GOT3 (cell line): ENCODE measurements at places on chromosomes 2 and 18.

DNA sequence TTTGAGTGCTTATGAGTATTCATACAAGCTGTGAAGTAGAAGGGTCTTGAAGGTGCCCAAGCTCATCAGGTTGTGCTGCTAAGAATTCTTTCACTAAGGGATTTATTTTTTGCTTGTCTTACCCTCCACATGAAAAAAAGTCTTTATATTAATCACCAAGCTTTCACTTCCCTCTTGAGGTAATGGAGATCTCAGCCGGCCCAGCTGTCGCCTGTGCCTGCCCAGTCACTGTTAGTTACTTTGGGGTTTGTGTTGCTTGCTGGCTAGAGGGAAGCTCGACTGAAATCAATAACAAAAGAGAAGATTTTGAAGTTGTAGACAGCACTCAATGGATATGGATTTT lies 21.9 kb downstream of the MC2R start:
- DNase-seq = no peak

DNA sequence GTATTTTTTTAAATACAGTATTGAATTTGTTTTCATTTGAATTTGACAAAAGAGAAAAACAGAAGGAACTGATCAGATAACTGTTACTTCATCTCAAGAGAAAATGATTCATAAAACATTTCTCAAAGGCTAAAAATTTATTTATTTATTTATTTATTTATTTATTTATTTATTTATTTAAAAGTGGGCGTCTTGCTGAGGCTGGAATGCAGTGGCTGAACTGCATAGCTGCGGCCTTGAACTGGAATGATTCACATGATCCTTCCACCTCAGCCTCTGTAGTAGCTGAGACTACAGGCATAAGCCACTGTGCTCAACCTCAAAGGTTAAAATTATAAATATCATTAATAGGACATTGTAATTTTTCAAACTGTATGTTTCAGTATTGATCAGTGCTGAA lies 4.5 kb upstream of the PUM2 start:
- DNase-seq = no peak

DNA sequence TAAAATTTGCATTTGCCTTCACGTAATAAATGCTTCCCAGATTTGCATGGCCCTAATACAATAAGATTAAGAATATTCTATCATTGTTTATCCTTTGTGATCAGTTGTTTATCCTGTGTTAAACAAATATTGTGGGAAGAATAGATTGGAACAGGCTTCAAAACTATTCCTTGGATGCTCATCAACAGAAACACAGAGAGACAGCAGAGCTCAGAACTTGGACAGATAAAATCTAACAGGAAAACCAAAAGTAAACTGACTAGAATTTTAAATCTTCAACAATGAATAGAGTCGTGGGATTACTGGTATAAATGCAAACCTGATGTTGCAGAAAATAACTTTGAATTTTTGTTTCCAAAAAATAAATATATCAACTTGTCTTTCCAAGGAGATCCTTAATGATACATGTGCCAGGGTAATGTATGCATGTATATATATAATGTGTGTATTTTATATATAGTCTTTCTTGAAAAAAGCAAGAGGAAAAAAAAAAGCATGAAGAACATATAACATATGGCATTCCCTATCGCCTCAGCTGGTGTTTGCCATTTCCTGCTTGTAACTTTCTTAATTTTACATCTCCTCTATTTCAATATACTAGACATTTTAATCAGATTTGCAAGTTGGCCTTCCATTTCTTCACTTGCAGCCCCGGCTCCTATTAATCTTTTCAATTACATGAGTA lies 59.9 kb upstream of the TANK start:
- DNase-seq = no peak

GRCh38 chr2:177816766-177817165 lies 255.8 kb downstream of the PDE11A start:
- no peak for DNase-seq

DNA sequence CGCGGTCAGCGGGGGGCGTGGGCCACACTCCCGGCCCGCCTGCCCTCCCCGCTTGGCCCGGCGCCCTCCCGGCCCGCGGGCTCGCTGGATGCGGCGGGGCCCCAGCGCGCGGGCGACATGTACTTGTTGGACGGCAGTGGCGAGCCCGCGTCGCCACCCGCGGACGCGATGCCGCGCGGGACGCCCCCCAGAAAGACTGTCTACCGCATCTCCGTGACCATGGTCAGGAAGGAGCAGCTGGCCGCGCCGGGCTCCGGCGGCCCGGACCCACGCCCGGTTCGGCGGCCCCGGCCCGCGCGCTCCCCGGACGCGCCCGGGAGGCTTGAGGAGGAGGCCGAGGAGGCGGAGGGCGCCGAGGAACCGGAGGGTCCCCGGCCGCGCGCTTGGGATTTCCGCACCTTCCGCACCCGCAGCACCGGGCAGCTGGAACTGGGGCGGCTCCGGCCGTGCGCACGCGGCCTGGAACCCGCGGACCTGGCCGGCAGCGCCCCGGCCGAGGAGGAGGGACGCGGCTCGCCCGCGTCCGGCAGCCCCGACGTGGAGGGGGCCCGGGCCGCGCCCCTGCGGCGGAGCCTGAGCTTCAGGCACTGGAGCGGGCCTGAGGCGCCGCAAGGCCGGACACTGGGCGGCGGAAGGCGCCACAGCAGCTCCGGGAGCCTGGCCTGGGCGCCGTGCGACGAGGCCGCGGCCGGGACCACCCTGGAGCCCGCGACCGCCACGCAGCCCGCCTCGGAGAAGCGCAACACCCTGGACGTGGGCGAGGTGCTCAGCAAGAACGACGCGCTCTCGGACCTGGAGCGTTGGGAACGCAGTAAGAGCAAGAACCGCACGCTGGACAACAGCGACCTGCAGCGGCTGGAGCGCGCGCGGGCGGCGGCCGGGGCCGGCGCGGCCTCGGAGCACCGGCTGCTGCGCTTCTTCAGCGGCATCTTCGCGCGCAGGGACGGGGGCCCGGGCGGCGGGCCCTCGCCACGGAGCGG lies 176.4 kb downstream of the AGAP1 start:
- DNase-seq = no peak

- no peak for DNase-seq
These were observed 177.6 kb downstream of the ZNF521 start for GRCh38 chr18:25174324-25174723.

DNA sequence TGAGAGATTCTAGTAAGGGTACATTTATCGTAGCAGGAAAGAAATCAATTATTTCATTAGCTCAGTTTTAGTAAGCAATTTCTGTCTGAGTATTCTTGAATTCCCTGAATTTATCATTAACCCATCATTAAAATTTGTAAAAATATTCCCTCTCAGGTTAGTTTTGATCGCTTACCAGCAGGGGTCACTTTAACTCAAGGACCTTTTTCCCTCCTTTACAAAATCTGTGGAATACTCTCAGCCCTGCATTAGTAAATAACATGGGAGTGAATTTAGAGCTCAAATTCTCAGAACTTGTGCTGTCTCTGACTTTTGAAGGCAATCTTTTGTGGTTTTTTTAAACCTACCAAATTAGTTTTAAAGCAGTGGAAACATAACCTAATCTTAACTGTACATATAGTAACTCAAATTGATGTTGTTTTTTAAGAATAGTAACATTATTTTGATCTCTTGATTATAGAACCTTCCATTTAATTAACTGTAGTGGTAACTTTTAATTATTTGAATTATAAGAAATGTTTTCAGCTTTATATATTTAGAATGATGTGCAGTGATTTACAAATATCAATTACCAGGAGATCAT lies 97.2 kb downstream of the AGPS start:
- no peak for DNase-seq

DNA sequence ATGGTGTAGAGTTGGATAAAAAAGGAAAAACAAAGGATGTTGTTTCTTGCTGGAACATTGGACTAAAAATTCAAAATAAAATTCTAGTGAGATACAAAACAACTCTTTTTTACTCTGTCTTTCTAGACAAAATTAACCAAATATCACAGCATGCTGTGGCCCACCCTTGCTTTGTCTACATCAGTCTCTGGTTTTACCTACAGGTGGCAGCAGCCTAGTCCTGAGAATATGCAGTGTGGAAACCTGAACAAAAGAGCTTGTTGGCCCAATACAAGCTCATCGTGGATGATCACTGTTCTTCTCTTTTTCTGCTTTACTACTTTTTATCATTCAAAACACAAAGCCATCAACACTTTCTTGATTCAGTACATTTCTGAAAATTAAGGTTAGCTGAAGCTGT lies 210.4 kb downstream of the CDH19 start:
- DNase-seq = no peak

DNA sequence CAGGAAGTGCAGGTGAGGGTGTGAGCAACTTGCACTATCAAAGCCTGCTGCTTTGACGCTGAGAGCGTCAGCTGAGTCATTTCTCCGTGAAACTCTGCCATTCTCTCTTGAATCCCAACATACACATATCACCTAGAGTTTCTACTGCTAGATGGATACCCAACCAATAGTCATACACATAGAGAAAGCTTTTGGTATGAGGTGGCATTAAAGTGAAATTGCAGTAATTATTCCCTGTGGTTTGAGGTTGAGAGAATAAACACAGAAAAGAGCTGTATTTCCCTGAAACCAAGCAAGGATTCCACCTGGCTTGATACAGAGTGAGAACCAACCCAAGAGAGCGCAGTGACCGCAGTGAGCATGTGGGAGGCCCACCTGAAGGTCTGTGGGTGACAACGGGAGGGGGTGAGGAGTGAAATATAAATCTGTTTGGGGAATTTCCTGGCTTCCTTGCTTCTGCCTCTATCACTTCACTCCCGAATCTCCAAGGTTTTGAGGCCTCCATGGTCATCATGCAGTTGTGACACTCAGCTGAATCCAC lies 28.8 kb upstream of the TMEM18 start:
- DNase-seq = no peak

- DNase-seq = no peak
These were observed 218.4 kb upstream of the REV1 start for GRCh38 chr2:99708231-99708630.

GRCh38 chr2:229856413-229856812 lies 65.4 kb downstream of the TRIP12 start:
- no peak for DNase-seq

DNA sequence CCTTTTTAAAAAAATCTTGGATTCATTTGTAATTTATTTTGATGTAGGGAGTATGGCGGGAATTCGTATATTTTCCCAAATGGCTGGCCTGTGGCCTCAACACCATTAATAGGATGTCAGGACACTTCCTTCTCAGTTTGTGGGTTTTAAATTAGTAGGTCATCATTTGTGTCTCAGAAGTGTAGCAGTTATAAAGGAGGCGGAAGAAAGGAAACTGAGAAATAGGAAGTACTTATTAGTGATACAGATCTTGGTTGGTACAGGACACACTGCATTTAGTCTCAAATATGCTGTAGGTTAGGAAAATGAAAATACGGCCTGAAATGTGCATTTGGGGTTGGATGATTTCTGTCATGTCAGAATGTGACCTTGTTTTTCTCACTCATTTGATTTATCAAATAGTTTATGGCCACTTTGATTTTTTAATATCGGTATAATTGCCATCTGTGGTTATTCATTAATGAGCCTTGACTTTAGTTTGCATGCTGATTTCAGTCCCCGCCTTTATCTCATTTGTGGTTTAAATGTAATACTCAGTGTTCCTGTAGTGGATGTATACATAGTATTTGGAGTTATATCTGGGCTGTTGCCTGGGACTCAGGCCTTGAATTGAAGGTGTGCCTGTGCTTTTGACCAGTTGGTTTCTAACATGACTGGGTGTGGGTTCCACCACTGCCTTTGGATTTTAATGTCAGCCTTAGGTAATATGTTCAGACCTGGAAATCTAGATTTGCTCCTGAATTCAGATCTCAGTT lies 31.4 kb downstream of the ZCCHC2 start:
- no peak for DNase-seq

- DNase-seq = no peak
These were observed 280 bp upstream of the CYP1B1 start for GRCh38 chr2:38076152-38076709.

DNA sequence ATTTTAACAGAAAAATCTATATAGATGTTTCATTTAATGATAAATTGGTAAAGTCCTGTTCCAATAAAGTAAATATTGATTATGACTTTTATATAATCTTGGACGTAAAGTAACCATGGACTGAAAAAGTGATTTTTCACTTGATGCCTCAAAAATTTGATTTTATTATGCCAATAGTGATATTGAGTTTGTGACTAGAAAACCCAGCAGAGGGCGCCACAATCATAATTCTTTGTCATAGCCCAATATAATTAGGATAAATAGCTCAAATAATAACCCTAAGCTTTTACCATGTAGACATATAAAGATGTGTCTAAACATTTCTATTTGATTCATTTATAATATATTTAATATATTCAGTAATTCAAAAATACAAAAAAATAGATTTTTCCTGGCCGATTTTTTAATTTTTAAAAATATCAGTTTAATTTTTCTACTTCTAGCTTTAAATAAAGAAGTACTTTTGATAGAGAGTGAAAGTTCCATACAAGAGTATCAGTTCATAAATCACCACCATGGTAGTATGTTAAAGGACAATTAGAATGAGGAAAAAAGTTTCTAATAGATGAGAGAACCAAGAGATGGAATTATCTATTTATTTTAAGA lies 30.7 kb downstream of the CAMKMT start:
- DNase-seq = no peak

DNA sequence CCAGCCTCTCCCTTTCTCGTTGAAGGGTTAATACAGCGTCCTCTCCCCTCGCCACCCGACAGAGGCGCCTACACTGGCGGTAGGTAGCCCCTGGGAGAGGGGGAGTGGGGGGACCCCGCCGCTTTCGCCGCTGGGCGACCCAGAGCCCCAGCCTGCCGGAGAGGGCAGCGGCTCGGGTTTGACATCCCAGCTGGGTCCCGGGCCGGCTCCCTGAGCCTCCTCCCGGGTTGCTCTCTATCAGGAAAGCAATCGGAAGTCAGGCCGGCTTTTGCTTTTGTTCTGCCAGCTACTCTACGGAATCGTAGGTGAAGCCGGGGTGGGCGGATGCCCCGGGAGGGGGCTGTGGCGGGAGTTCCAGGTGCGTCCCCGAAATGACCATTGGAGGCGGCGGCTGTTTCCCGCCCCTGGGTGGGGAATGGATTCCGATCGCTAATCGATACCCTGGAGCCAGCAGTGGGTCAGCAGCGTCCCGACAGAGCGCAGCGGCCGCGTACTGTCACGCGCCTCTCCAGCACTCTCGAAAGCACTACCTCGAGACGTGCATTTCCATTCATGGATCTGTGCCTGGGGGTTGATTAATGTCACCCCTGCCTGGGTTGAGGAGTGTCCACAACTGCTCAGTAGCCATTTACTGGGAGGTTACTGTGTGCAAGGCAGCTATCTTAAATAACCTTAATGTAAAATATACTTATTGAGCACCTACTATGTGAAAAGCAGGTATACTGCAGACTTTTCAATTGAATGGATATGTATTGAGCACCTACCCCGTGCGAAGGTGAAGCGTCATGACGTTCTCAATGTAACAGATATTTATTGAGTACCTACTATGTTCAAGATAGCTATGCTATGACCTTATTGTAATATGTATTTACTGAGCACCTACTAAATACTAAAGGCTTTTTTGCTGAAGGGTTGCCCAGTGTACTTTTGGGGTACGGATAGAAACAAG lies 1.1 kb downstream of the MAPK4 start:
- DNase-seq = no peak
